Hematopoietic multipotent progenitor cell treated with erythropoietin and hydrocortisone succinate and interleukin-3 and kit ligand, for 15 days (in vitro differentiated cells): ENCODE measurements at places on chromosomes 2 and 18.

- no peak for DNase-seq
Measured at GRCh38 chr18:36561046-36561445, 263.5 kb downstream of the FHOD3 start.

DNA sequence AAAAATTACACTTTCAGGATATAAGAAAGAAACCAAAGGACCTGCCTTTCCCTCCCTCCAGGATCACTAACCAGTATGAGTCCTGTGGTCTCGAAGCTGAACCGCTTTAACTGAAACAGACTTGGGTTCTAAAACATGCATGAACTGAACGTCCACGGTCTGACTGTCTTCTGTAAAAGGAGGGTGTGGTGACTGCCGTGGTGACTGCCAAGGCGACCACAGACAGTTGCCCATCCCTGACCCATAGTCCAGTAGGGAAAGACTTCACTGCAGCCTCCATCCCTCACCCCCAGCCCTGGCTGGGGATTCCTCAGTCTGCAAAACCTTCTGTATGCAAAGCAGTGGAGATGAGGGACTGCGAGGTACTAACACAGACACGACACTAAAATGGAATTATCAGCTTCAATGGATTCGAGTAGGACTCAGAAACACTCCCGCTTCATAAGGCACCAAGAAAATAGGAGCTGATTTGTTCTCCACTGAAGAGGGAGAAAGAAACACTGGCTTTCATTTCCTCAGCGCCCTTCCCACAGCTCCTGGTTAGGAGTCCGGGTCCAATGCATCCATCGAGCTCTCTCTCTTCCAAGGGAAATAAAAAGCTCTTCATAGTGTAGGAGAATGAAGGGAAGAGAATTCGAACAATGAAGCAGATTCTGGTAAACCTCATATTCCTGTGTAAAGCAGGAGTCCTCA, 197.2 kb downstream of the HDAC4 start:
- DNase-seq: no peak

DNA sequence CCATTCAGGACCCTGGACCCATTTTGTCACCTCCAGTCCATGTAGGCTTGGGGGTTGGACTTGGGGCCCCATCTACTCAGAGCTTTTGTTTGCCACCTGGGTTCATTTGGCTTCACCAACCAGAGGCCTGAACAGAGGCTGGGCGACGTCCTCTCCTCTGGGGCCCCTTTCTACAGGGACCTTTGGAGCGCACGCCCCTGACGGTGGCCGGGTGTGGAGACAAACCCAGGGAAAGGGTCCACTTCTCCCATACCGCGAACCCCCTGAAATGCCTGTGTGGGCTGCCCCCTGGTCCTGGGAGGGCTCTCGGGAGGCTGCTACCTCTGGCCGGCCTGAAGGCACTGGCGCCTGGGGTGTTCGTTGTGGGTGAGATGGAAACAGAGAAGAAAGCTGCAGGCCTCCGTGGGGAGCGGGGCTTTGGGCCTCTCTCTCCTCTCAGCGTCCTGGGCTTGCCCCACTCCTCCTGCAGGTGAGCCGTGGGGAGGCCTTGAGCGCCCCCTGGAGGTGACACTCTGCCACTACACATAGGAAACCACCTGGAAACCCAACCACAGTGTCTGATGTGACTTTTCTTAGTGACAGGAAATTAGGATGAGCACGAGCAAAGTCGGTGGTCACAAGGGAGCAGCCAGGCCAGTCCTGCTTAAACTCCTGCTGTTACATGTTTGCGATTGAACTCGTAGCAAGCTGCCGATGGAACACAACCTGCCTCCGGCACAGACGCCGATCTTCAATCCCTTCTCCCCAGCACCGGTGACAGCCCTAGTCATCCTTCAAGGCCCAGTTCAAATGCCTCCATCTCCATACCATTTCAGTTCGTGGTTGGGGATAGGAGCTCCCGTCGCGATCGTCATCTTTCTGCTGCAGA, 12.0 kb upstream of the NTSR2 start:
- peak; percentile 37 for DNase-seq

GRCh38 chr18:70370762-70371733, 82.2 kb downstream of the SOCS6 start:
- no peak for DNase-seq

- DNase-seq: peak; percentile 19
Measured at GRCh38 chr18:48222118-48222517, 187.1 kb downstream of the ZBTB7C start.

DNA sequence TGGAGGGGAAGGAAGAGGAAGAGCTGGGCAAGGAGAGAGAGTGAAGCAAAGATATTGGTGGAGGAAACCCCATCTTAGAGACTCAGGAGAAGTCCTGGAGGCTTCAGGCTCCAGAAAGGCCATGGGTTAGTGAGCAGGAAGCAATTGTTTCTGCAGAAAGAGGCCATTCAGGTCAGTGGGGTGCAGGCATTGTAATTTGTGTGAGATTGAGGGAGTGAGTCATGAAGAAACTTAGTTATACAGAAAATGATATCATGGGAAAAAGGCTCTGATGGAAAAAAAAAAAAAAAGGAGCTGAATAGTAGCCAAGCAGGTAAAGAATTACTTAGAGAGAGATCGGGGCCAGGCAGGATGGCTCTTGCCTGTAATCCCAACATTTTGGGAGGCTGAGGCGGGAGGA, 4.0 kb downstream of the EMILIN2 start:
- DNase-seq: no peak

- DNase-seq: no peak
Measured at GRCh38 chr2:1707771-1708418, 36.4 kb downstream of the PXDN start.

- DNase-seq: no peak
Measured at GRCh38 chr2:221204699-221205098, 367.4 kb downstream of the EPHA4 start.

DNA sequence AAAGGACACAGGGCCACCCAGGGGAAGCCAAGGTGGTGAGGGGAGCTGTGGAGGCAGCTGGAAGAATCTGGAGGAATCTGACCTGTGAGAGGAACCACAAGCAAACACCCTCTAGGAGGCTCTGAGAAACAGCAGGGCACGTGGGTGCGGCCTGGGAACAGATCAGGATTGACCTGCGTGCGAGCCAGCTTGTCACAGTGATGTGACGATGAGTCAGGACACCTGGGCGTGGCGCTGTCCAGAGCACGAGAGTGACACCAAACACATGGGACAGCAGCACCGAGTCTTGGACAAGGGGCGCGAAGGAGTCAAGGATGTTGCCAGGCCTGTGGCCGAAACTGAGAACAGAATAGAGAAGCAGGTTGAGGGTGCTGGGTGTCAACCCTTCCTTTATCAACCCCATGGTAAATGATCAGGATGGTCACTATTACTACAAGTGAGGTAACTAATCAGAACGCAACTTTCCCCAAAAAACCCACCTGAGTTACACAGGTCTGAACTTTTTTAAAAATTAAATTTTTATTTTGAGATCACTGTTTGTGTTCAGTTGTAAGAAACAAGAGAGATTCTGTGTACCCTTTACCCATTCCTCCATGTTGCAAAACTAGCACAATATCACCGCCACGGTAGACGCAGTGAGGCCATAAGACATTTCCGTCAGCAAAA, 637 bp upstream of the SFT2D3 start:
- DNase-seq: peak; percentile 56

- DNase-seq: no peak
Measured at GRCh38 chr18:53567929-53568574, 656.4 kb downstream of the MBD2 start.

- no peak for DNase-seq
Measured at GRCh38 chr18:47035156-47035671, at the start of gene ELOA2. ELOA2 (minus strand) TSS chr18:47035621; CDS start chr18:47035264, 357 bp downstream.

GRCh38 chr2:38656866-38657480, 8.9 kb upstream of the GALM start:
- DNase-seq: no peak

- no peak for DNase-seq
Measured at GRCh38 chr2:190320696-190321095, 1.1 kb upstream of the HIBCH start.

DNA sequence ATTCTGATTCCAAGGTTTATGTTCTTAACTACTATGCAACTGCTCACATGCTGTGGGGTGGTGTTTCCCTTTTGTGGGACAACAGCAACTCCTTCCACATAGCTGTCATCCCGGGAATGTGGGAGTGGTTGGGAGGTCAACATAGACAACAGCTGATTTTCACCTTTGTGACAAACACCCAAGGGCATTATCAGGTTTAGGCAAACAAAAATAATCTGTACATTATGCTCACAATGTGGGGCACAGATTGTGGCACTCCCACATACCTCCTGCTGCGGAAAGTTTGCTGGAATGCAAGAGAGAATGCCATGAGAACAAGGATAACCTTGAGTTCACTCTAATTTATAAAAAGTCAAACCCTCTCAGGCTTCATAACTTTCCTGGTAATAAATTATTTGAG, 582.6 kb downstream of the CNTNAP5 start:
- DNase-seq: no peak

DNA sequence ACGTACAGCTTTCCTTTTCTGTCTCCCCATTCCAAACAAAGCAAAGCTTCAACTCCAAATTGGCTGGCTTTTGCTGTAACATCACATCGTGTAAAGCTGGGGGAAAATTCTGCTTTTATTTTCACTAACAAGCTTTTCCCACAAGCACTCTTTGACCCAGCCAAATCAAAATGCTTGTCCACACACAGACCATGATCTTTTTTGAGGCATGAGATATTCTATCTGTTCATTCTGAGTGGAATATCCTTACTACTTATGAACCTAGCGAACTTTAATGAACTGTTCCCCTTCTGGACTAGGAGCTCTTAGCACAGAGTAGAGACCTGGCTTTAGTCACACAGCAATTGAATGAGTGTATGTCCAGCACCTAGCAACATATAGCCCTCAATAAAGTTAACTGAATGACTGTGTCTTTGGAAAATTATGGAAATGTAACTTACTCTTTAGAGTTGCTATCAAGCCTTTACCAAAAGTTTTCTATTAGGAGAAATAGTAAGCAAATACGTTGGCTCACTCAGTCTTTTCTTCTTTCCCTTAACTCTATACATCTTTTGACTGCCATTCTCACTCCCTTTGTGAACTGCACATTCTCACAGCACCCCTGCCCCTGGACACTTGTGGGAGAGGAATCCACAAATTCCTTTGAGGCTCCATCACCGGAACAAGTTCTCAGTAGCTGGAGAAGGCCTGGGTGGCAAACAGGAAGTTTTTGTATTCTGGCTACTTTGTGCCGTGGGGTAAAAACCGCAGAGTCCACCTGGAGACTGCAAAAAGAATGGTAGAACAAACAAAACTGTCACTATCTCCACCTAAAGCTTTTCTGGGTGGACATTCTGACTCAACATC, 1.3 kb upstream of the UBE2E3 start:
- DNase-seq: no peak

DNA sequence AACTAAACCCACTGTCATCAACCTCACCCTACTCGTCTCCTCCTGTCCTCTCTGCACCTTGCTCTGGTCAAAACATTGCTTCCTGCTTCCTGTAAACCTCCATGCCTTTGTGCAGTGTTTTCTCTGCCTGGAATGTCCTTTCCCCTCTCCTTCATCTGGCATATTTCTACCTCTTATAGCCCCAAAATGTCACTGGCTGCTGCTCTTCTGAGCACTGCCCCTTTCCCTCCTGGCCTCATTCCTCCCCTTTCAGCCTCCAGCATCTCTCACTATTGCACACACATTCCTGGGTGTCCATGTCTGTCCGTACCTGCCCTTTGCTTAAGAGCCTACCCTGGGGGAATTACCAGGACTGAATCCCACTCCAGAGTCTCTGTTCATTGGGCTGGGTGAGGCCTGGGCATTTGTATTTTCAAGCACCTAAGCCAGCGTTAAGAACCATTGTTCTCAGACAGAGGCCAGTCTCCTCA, 84.9 kb downstream of the MOGAT1 start:
- DNase-seq: no peak

DNA sequence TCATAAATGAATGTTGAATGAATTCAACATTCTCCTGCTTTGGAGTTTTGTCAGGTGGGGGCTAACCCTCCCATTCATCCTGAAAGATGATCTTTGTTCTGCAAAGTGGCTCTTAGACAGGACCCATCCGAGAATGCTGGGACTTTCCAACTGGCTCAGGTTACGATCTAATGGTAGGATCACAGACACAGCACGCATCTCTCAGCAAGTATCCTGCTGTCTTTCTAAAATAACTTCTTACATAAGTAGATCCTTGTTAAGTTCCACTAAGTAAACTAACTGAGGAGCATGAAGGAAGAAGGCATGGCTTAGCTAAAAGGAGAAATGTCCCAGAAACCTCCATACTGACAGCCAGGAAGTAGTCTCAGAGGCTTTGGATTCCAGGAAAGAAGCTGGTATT, 23.7 kb downstream of the CYP27A1 start:
- no peak for DNase-seq

GRCh38 chr2:215098875-215099274, 39.6 kb downstream of the ABCA12 start:
- DNase-seq: no peak

DNA sequence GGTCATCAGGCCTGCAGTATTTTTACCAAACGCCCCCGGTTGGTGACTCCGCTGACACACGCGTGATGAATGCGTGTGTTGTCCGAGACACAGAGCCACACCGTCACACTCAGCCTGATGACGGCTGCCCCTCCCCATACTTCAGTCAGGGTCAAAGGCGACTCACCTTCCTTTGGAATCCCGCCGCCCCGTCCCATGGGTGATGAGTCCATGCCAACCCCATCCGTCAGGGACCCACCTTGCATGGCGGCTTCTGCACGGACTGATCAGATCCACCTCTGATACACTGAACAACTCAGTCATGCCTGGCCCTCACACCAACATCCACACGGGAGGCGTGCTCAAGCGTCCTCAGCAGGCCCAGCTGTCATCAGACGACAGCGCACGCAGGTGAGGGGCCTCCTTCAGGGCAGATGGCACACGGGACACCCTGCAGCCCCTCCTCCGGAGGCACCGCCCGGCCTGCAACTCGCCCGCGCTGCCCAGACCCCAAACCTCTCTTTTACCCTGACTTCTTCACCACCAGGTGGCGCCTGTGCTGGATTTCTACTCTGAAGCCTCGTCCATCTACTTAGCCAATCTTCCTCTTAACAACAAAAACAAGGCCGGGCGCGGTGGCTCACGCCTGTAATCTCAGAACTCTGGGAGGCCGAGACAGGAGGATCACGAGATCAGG, 89.2 kb downstream of the ZNF516 start:
- DNase-seq: peak; percentile 24

DNA sequence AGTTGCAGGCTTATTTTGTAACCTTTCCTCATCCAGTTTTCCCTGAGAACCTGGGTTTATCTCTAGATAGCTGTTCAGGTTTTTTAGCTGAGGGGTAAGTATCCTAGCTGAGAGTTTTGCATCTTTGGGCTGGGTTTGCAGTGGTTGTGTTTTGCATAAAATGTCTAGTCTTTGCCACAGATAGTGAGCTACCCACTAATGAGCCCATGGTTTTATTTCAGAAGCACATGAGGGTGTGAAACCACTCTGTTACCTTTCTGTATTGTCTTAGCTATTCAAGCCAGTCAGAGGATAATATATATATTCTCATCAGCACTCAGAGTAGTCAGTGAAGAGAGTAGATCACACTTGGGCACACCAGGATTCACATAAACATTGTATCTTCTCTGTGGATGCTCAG, 24.6 kb upstream of the TXNDC2 start:
- DNase-seq: no peak

GRCh38 chr2:157184161-157184895, 73.2 kb upstream of the GALNT5 start:
- no peak for DNase-seq

- DNase-seq: no peak
Measured at GRCh38 chr2:135586148-135586547, 54.9 kb downstream of the R3HDM1 start.
